Forelimb muscle (tissue), 1 donor: ENCODE measurements at places on chromosomes 13 and 19. TPM values are rescaled to one million over a fixed set of nuclear protein-coding genes. Genes with fewer than 3 reads are reported as not detected.

DNA sequence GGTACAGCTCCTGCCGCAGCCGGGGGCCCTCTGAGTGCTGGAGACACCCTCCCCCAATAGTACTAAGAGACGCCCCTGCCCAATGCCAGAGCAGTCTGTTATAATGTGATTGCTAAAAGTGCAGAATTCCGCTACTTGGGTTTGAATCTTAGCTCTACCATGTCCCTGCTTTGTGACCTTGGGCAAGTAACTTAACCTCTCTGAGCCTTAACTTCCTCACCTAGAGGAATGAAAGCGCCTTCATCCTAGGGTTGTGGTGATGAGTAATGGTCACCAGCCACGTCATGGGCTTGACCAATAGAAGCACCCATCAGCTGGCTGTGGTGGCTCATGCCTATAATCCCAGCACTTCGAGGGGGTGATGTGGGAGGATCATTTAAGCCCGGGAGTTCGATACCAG lies 6.5 kb downstream of the PLEKHG2 start:
- no peak for DNase-seq

- DNase-seq, result no peak
Observed at GRCh38 chr13:27678306-27679040, 56.8 kb downstream of the POLR1D start.

DNA sequence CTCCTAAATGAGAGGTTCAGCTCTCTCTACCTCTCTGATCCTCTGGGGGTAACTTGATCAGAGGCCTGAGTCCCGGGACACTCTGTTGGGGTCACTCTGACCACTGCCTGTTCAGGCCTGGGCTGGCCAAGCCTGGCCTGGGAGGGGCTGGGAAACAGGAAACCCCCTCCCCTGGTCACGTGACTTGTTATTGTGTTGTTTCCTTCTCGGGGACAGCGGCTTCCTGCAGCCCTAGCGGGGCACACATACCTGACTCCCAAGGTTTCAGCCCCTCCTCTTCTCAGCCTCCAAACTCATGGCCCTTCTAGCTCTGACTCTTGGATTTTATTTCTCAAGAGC lies at the start of gene USHBP1:
USHBP1 (minus strand) TSS at position 105 of the 339 bp plus-strand sequence. CDS start 446 bp downstream, outside the sequence.
- no peak for DNase-seq

DNA sequence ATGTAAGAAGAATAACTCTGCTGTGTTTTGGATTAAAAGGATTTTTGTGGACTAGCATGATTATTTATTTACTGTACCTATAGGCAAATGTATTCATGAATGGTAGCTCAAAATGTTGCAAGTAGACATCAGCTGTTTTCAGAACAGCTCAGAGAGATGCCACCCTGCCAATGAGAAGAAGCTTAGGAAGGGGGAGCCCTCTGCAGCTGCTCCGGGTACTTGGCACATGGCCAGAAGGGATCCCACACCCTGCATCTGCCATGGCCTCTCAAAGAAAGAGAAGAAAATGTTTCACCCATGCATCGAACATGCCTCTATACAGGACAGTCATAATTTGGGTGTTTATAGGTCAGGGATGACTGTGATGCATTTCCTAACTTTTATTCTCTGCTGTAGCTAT lies 30.5 kb upstream of the MBNL2 start:
- peak; percentile 6 for DNase-seq

GRCh38 chr19:56642711-56643459 lies at the start of gene SMIM17:
SMIM17 (plus strand) TSS chr19:56643159; CDS start chr19:56645668, 2,509 bp downstream.
- DNase-seq, result no peak

The IGSF23 gene
- not detected for polyA plus RNA-seq

The ELAVL1 gene
- polyA plus RNA-seq, result 44.5 TPM
